Muscle of back (tissue), 13 donors: ENCODE measurements at places on chromosomes 2 and 18.

DNA sequence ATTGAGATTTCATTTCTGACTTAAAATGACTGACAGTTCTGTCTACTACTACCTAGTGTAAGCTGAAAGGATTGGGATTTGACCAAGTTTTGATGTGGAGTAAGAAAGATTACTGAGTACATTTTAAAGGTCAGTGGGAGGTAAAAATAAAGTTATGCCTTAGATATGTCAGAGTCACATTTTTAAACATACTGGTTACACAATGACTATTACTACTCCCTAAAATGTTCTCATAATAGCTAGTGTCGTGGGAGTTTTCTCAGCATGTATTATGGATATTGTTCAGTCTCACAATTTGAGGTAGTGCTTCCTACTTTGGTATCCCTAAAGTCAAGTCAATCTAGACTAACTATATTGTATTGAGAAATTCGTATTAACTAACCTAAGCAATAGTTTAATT is 1092.5 kb downstream of the LRP1B start:
- no peak for DNase-seq

- no peak for DNase-seq
These were observed 55.1 kb downstream of the AOX1 start for GRCh38 chr2:200640901-200641300.

DNA sequence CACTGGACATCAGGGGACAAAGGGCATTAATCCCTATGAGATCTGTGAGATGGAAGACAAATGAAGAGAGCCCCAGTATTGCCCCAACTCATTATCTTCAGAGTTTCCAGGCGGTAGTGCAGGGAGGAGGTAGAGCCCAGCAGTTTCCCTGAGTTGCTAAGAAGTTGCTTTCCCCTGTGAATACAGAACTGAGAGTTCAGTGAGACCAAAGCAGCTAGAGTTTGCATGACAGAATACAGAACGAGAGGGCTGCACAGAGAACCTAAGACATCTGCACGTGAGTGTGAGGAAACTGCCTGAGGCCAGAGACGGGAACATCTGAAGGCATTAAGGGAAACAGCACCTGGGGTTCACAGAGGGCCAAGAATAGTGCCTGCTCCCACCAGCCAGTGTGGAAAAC is 18.1 kb upstream of the PGAP1 start:
- peak; percentile 17 for DNase-seq

GRCh38 chr18:56001576-56001975 is 413.6 kb upstream of the TCF4 start:
- DNase-seq = no peak

GRCh38 chr2:37830636-37831035 is 94.5 kb upstream of the RMDN2 start:
- no peak for DNase-seq

GRCh38 chr2:217054791-217055190 is 194.9 kb upstream of the TNP1 start:
- DNase-seq = no peak

- peak; percentile 85 for DNase-seq
These were observed 577 bp upstream of the GLI2 start for GRCh38 chr2:120734930-120735651.

DNA sequence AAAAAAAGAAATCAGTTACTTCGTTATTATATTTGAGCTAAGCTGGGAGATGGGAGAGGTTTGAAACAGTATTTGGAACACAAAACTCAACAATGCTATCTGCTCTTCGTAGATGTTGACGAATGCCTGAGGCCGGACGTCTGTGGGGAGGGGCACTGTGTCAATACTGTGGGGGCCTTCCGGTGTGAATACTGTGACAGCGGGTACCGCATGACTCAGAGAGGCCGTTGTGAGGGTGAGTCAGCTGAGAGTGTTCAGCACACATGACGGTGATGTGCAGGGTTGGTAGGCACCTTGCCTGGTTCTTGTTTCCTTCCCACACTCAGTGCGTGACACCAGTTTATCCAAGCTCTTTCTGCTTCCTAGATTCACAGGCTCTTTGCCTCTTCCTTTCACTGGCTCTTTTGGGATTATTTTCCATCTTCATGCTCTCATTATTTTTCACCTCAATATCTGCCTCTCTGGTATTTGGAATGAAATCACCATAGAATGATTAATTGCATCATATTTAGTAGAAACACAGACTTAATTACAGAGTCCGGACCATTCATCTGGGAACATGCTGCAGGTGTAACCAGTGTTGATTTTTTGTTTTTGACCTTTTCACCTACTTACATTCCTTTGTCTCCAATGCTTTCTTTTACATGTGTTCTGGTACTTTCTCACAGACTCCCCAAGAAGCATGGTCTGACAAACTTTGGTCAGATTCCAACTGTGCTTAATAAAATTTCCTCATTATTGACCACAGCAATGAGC is 200.6 kb upstream of the RASGRP3 start:
- no peak for DNase-seq

- DNase-seq = no peak
These were observed 648.9 kb upstream of the SALL3 start for GRCh38 chr18:78330766-78331165.

- DNase-seq = no peak
These were observed 634.8 kb upstream of the ZEB2 start for GRCh38 chr2:145154731-145155130.

GRCh38 chr18:48740851-48741485 is 202.1 kb downstream of the CTIF start:
- no peak for DNase-seq
